ENCODE measurements at places on chromosomes 6 and 20. TPM values are rescaled to one million over a fixed set of nuclear protein-coding genes. Genes with fewer than 3 reads are reported as not detected.

AVP gene
- total RNA-seq: not detected

CCN2 gene
- total RNA-seq: 82.6 TPM

C20orf144 gene
- total RNA-seq: not detected

USP49 gene
- total RNA-seq: 3.9 TPM

SYNE1 gene
- 8.7 TPM for total RNA-seq

FAM217A gene
- not detected for total RNA-seq

OPRL1 gene
- 0.51 TPM for total RNA-seq

METTL24 gene
- total RNA-seq: not detected

POM121L2 gene
- not detected for total RNA-seq

SLC22A16 gene
- not detected for total RNA-seq

DSN1 gene
- 37.7 TPM for total RNA-seq

RSPO3 gene
- not detected for total RNA-seq

EZR gene
- 314 TPM for total RNA-seq

RIMS4 gene
- total RNA-seq: 2.0 TPM

IRF4 gene
- not detected for total RNA-seq

HLA-DQB1 gene
- total RNA-seq: 0.51 TPM

TFAP2C gene
- 7.7 TPM for total RNA-seq

GPR6 gene
- total RNA-seq: not detected

GTPBP2 gene
- total RNA-seq: 55.5 TPM

RBPJL gene
- not detected for total RNA-seq

HEY2 gene
- total RNA-seq: 0.77 TPM

HLA-DPA1 gene
- total RNA-seq: 13.8 TPM

DEFB132 gene
- not detected for total RNA-seq

ANGPT4 gene
- 0.03 TPM for total RNA-seq

PSMG4 gene
- 35.3 TPM for total RNA-seq

MCHR2 gene
- not detected for total RNA-seq

TCP11 gene
- total RNA-seq: 0.06 TPM

LINC00237 gene
- total RNA-seq: not detected

GSTA3 gene
- not detected for total RNA-seq

DNAAF9 gene
- 3.5 TPM for total RNA-seq

PCIF1 gene
- total RNA-seq: 2.7 TPM

SPATA25 gene
- total RNA-seq: not detected

FGD2 gene
- not detected for total RNA-seq

OR2H1 gene
- not detected for total RNA-seq

ABHD16B gene
- total RNA-seq: not detected

SEMG1 gene
- total RNA-seq: not detected

HLA-F gene
- 21.8 TPM for total RNA-seq

ZNF391 gene
- 0.74 TPM for total RNA-seq

PLEKHG1 gene
- total RNA-seq: 2.8 TPM

PAK1IP1 gene
- total RNA-seq: 103 TPM

ELOVL4 gene
- total RNA-seq: 2.5 TPM

ADAM33 gene
- total RNA-seq: not detected

RNF39 gene
- total RNA-seq: not detected

HLA-DRA gene
- 0.46 TPM for total RNA-seq

JPH2 gene
- total RNA-seq: 2.1 TPM

SLC17A9 gene
- total RNA-seq: 0.91 TPM

TSPO2 gene
- not detected for total RNA-seq

LRFN2 gene
- not detected for total RNA-seq

CCDC167 gene
- 126 TPM for total RNA-seq

HSPA1A gene
- total RNA-seq: 171 TPM

DDRGK1 gene
- total RNA-seq: 57.9 TPM

SLC22A1 gene
- total RNA-seq: 2.8 TPM

CYB5R4 gene
- 50.9 TPM for total RNA-seq

CCN5 gene
- total RNA-seq: not detected

CAGE1 gene
- total RNA-seq: 0.11 TPM

AIG1 gene
- 23.2 TPM for total RNA-seq

Measured in Daoy (cell line).